ENCODE measurements at places on chromosomes 4 and X.

DNA sequence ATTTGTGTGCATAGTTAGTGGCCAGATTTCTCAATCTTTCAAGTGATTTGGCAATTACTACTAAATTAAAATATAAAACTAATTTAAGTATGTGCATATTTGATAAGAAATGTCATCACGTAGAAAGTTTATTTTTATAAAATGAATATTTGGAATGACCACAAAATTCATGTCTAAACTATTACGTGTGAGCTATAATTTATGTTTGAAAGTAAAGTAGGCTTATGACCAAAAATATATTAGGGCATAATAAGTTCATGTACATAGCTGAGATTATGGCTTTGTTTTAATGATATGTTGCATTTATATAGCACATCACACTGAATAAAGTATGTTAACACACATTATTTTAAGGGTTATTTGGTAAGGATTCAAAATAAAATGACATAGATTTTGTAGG, 1532.6 kb downstream of the C4orf33 start:
- DNase-seq, result no peak

DNA sequence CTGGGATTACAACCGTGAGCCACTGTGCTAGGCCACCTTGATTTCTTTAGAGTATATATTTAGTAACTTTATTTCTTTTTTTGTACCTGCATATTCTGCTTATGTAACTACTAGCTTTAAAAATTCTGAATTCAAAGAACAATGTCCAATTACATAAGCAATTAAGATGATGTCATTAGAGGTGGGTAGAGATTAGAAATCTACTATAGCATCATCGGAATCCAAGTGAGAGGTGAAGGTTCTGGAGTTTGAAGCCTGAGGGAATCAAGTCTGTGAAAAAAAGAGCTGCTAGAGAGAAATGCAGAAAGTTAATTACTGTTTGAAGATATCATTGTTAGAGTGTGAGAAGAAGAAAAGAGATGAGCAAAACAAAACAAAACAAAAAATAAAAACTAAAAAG, 79.0 kb upstream of the ENPEP start:
- DNase-seq, result no peak

DNA sequence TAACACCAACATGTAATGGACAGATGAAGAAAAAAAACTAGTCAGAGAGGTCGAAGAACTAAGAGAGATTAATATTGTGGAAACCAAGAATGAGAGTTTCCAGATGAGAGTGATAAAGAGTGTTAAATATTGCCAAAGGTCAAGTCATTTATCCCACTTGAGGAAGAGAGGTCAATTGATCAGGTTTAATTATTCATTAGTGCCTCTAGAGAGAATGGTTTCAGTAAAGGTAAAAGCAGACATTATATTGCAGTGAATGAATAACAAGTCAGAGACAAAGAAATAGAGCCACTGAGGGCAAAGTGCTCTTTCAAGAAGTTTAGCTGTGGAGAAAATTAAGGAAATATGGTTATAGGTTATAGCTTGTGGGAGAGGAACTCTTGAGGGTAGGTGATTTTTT, 263.1 kb downstream of the GUCY2F start:
- DNase-seq, result no peak

GRCh38 chrX:110056419-110056818, 53.5 kb downstream of the TMEM164 start:
- no peak for DNase-seq

DNA sequence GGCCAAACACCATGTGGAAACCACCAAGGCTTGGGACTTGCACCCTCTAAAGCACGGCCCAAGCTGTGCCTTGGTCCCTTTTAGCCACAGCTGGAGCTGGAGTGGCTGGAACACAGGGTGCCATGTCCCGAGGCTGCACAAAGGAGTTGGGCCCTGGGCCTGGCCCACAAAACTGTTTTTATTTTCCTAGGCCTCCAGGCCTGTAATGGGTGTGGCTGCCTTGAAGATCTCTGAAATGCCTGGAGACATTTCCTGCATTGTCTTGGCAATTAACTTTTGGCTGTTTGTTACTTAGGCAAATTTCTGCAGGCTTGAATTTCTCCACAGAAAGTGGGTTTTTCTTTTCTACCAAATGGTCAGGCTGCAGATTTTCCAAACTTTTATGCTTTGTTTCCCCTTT, 55.7 kb downstream of the IL15 start:
- no peak for DNase-seq

- DNase-seq, result peak; percentile 5
Observed at GRCh38 chrX:102720237-102721168, at the start of gene GPRASP3. GPRASP3 (plus strand) TSS chrX:102720743; CDS start chrX:102748996, 28,253 bp downstream.

DNA sequence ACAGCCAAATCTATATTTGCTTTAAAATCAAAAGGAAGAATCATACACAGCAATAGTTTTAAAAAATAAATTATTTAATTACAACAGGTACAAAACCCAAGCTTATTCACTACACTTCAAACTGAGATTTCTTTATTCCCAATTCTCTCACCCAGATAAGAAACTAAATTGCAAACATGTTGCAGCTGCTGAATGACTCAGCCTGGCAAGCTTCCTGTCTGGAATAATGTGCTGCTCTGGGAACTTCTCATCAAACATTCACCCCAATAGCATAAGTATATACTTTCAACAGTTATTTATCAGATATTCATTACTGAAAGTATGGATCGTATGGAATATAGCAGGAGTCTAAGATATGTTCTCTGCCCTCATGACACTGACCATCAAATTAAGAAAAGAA, 43.0 kb upstream of the GABRA2 start:
- no peak for DNase-seq
